ENCODE measurements at places on chromosomes 13 and 19.

DNA sequence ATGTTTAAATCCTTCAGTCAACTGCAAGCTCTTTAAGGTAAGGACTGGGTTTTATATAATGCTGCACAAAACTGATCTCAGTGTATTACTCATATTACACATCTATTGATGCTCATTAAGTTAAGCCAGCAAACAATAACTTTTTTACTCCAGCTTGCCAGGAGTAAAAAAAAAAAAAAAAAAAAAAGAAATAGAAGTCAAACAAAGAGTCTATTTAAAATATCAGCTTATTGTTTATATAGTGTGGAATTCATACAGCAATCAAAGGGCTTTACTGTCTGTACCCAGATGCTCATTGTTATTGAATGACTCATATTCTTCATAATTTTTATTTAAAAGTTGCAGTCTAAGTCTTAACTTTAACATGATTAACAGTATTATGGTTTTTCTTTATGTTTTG lies 21.8 kb upstream of the KBTBD7 start:
- no peak for DNase-seq

- no peak for DNase-seq
Measured at GRCh38 chr19:9865732-9866501, 30.8 kb downstream of the PIN1 start.

DNA sequence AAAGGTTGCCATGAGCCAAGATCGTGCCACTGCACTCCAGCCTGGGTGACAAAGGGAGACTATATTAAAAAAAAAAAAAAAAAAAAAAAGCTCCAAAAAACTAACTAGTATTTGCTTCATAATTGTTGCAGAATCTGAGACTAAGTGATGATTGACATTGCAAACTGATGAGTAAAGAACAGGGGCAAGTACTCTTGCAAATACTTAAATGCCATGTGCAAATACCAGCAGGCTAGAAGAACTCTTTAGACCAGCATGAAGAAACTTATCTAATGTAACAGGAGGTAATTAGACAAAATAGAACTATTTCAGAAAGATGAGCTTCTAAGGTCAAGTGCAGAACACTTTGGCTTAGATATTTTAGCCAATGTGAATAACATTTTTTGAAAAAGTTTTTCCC lies 1368.1 kb downstream of the EFNB2 start:
- DNase-seq = no peak

- DNase-seq = no peak
Measured at GRCh38 chr19:33580645-33581037, 41.1 kb upstream of the CHST8 start.

DNA sequence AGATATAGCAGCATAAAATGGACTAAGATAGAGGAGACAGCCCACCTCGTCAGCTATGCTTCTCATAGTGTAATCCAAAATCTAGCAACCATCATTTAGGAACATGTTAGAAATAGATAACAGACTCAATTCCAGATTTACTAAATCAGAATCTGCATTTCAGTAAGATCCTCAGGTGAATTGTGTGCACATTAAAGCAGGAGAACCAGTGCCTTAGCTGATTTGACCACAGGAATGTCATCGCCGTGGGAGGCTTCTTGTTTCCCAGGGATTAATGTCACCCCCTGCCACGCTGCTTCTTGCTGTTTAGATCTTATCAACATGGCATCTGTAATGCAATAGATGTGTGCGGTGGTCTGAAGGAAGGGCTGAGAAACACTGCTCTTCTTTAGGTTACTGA lies 84.0 kb downstream of the GPC5 start:
- no peak for DNase-seq

DNA sequence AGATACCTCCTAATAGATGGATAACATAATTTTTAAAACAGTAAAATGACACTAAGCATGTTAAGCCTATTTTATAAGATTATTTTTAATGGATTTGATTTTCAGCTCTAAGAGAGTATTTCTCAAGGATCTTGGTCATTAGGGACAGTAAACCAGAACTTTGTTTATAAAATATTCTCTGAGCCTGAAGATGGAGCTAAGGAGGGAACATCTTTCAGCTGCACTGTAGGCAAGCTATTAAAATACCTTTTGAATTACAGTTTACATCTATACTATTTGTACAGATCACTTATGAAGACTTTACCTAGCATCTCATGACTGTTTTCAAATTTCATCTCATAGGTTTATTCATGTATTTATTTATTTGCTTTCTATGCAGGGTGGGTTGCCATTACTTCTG lies 345.3 kb downstream of the MYO16 start:
- DNase-seq = no peak

DNA sequence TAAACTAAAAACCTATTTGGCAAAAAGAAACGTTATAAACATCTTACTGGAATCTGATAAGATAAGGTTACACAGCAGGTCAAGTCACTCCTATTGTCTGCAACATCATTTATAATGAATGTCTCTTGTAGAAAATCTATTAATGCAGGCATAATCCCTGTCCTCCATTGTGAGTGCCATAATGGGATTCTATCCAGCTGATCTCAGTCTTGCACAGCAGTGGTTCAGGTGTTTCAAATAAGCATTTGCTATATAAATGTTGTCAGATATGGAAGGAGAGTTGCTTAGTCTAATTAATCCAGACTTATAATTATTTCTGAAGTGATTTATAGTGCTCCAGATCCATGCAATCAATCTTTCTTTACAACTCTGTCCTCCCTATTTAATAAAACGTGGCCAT lies 186.5 kb upstream of the ATXN8OS start:
- no peak for DNase-seq

Measured in activated naive CD4-positive, alpha-beta T cell treated with anti-CD3 and anti-CD28 coated beads, Interleukin-2, amount 50 U/mL, for 16 hours (primary cell).